ENCODE measurements at places on chromosomes 6 and 20.

DNA sequence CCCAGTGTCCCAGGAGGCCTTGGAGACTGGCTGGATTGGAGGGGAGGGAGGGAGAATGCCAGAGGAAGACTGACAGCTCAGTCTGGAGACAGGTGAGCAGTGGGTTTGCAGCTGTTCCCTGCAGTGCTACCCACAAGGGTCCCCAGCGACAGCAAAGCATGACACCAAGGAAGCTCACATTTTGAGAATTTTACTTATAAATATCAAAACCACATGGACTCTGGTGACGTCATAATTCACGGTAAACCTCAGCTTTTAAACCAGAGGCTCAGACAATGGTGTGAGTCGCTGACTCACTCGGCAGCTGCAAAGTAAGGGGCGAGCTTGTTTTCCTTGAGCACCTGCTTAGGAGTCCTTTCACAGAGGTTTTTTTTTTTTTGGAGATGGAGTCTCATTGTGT lies 65.2 kb downstream of the THBS2 start:
- DNase-seq, result no peak

- DNase-seq, result no peak
Observed at GRCh38 chr6:114008331-114008730, 37.4 kb upstream of the HDAC2 start.

DNA sequence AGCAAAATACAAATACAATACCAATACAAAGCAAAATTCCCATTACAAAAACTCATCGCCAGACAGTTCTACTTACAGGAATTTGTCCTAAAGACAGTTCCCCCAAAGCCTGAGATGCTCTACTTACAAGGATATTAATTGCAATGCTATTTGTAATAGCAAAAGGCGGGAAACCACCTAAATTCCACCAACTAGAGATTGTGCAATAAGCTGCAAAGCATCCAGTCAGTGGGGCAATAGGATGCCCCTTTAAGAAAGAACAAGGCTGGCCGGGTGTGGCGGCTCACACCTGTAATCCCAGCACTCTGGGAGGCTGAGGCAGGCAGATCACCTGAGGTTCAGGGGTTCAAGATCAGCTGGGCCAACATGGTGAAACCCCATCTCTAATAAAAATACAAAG lies 39.1 kb downstream of the FAM209B start:
- DNase-seq, result no peak

- DNase-seq, result no peak
Observed at GRCh38 chr20:36466089-36466488, 75.2 kb upstream of the MYL9 start.

DNA sequence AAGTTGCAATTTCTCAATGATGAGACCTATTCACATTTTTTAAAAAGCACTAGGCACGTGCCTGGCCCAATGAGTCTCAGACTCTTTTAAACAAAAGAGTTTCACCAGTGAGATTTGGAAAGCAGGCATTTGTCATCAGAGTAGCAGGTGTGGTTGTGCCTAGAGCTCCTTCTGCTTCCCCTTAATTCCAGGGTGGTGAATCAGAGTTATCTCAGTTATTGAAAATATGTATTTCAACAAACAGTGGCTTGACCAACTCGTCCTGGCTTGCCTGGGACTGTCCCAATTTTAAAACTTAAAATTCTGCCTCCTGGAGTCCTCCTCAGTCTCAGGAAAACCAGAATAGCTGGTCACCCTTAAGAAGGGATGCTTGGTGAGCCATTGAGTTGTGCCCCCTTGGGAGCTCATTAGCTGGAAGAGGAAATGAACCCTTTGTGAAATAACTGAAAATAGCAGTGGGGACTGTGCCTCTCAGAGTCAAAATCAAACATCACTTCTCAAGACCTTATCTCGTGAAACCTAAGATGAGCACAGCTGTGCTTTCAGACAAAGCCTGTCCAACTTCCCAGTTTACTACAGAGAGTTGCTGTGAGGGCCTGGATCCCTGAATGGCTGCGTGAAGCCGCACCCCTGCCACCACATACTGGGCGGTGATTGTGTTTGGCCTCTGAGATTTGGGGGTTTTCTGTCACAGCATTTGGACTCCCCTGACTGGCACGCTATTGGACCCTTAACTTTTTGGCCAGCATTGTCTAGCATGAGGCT lies 116.3 kb downstream of the ANKRD60 start:
- DNase-seq, result no peak

DNA sequence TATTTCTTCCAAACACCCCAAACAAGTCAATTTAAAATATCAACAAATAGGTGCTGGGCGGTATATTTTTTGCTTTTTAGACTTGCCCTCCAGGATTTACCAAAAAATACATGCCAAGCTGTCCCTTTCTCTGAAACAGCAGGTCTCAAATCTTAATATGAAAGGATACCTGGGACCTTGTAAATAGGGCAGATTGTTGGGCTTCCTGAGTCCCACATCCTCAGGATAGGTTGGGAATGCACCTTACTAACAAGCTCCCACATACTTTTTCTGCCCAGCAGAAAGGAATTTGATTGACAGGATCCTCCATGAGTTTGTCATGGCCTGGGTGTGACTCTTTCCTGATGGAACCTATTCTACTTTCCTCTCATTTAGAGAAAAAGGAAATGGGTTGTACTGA lies 4.9 kb upstream of the SLC24A3 start:
- no peak for DNase-seq

GRCh38 chr6:5113096-5113495 lies 28.0 kb downstream of the PPP1R3G start:
- DNase-seq, result no peak

DNA sequence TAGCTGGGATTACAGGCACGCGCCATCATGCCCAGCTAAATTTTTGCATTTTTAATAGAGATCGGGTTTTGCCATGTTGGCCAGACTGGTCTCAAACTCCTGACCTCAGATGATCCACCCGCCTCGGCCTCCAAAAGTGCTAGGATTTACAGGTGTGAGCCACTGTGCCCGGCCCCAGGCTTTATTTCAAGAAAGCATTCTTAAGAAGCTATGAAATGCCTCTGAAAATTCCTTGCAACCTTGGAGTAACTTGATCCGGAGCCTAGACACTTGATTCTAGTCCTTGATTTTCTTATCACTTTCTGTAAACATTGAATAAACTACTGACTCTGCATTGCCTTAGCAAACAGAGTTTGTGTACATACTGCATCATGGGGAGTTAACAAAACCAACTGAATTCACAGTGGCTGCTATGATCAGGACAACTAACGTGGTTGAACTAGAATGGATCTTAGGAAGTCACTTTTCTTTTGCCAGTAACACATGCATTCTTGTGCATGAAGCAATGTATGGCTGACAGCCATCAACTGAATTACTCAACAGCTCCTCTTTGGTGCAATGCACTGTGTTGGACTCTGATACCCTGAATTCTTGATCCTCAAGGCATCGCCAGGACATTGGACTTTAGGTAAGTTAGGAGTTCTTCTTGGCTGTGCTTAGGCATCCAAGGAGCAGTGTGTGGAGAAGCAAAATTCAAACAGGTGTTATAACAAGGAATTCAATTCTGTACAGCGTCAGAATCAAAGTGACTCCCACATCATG lies 102.8 kb upstream of the TMEM170B start:
- no peak for DNase-seq

DNA sequence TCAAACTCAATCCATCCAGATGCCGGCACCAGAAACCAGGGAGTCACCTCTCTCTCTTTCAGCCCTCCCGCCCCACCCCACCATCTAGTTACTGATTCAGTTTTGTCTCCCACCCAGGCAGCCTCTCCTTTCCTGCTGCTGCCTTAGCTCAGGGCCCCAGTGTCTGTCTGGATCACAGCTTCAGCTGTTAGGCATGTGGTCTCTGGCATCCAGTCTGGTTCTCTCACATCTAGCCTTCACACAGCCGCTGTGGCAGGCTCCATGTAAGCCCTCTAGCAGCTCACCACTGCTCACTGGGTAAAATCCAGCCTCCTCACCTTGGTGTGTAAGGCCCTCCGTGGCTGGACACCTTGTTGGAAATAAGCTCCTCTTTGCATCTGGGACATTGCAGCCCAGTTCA lies 21.3 kb downstream of the AARS2 start:
- DNase-seq, result no peak

DNA sequence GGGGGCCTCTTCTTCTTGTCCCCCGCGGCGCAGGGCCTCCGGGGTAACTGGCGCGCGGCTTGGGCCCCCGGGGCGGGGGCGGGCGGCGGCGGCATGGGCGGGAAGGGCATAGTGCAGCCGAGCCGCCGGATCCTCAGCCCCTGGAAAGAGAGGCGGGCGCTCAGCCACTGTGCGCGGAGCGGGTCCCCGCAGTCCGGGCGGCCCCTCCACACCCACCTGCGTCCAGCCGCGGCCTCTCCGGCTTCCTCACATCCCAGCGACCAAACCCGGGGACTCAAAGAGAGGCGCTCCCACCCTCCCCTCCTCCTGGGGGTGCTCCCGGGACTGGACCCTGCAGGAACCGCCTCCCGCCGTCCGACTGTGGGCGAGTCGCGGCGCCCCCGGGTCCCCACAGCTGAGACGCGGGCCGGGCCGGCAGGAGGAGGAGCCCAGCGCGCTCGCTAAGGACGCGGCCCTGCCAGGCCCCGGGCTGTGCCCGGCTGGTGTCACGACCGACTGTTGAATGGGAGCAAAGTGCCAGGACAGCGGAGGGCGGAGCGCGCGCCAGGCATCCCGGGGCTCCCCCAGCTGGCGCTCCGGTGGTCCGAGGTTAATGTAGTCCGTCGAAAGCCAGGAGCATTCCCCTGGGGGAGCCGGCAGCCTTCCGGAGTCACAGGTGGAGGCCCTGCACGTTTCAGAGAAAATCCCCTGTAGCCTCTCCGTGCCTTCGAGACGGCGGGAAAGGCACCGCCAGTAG lies at the start of gene PRR18:
Gene PRR18, minus strand, starts transcription at position 360 of the 736 bp plus-strand sequence. Its CDS starts 250 bp downstream, at position 110.
- DNase-seq, result no peak
